ENCODE measurements at places on chromosomes 7 and 10.

- DNase-seq: no peak
Measured at GRCh38 chr10:71081229-71081560, 131.2 kb upstream of the UNC5B start.

DNA sequence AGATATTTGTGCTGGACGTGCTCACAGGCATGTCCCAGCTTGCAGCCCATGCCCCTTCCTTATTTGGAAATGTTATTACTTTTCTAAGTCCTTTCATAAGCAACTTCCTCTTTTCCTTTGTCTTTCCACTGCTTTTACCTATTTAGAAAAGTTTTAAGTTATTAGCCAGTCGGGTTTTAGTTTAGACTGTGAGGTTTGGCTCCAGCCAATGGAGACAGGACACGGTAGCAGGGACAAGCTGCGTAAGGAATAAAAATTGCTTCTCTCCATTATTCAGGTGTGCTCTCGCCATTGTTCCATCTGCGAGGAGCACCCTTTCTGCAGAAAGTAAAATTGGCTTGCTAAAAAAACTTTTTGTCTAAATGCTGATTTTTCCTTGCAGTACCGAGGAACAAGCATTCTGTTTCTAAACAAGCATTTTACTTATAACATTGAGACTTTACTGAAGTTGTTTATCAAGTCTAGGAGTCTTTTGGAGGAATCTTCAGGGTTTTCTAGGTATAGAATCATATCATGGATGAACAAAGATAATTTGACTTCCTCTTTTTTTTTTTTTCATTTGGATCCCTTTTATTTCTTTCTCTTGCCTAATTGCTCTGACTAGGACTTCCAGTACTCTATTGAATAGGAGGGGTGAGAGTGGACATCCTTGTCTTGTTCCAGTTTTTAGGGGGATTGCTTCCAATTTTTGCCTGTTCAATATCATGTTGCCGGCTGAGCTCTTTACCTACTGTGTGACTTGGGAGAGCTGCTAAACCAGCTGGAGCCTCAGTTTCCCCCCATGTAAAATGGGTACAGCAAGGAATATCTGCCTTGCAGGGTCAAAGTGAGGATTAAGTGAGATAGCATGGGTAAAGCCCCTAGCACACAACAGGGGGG, 63.8 kb downstream of the ALOX5 start:
- DNase-seq: no peak

DNA sequence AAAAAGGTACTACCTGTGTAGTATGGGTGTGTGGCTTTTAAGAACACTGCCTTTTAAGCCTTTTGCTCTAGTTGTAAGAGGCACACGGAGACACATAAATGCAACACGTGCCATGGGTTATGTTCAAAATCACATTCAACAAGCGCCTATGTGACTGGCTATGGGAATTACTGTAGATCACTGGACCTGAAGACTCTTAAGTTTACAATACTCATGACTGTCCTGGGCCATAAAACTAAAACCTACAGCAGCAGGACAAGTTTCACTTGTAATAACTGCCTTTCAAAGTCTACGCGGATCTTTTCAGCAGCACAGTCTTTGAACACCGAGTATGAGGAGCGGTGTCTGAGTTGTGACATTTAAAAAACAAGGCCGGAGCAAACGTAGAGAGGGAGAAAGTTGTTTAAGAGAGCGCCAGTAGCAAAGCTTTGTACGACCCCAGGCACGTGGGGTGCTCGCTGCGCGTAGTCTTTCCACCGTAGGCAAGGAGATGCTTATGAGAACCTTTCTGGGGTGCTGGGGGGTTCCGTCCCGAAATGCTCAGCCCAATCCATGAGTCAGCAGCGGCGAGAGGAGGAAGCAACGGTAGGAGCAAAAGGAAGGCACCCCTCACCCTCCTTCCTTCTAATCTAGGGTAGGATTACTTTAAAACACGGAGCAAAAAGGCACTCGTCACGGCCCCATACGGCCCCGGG, 662 bp downstream of the DNAJC2 start:
- DNase-seq: peak; percentile 4

DNA sequence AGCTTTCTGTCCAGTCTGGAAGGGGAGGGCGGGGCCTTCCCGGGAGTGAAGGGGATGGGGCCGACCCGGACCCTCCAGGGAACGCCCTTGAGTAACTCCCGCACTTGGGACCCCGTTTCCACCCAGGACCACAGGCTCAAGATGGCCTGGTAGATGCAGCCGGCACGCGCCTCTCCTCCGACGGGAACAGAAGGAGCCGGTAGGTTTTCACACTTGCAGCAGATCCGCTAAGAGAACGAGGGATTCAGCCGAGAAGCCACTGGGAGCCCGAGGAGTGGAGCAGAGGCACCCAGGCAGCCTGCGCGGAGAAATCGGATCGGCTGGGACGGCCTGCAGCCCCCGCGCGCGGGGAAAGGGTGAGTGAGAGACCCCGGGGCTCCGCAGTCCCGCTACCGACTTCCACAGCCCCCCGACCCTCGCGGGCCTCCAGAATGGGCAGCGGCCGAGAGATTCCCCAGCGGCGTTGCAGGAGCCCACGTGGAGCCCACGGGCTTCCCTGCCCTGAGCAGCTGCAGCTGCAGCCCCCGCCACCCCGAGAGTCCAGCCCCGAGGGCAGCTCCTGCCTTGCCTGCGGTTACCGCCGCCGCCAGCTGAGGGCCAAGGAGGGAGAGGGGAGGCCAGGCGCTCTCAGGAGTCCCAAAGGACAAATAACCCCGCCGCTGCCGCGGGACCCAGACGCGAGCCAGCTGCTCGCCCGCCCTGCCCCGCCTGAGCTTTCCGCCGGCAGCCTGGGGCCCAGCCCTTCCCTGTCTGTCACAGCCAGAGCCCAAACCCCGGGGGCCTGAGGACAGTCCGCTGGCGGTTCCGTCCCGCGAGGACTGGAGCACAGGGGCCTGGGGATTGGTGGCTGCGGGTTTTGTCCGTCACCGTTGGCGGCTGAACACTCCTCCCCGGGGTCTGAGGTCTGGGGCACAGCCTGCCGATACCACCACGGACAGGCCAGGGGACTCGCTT, 21.8 kb downstream of the IFT22 start:
- no peak for DNase-seq

- no peak for DNase-seq
Measured at GRCh38 chr10:129896136-129896859, 67.8 kb downstream of the EBF3 start.

- DNase-seq: no peak
Measured at GRCh38 chr7:6398943-6399342, 48.8 kb downstream of the DAGLB start.

- no peak for DNase-seq
Measured at GRCh38 chr7:1732072-1732471, 62.0 kb downstream of the ELFN1 start.

DNA sequence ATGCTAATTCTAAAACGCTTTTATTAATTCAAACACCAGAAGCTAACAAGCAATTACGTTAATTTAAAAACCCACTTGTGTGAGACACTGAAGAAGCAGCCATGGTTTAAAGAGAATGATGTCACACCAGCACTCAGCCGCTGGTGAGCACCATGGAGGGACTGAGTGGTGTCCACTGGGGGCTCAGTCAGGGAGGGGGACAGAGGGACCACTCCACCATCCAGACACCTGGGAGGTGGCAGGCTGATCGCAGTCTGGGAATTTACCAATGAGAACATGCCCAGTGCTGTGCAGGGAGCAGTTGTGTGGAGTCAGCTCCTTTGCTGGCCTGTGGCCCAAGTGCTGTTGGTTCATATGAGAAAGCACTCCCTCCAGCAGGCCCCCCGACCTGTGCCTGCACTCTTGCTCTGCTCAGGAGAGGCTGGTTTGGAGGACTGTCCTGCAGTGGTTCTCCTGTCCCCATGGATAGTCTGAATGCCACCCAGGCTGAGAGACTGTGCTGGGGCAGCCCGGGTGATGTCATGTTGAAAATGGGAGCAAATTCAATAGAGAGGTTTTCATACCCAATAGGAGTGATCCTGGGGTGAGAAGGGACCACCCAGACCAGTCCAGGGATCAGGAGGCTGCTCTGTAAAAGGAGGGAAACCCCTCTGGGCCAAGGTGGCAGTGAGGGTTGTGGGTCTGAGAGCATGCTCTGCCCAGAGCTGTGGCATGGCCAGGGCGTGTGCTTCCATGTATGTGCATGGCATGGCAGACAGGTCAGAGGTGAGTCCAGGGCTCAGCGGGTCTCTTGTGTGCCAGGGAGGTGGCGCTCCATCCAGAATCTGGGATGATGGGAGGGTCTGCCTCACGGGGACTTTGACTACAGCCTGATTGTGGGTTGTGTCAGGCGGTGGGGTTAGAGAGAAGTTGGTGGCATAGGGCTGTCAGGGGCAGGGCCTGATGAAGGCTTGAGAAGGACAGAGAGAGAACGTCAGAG, 12.7 kb downstream of the ADCY1 start:
- DNase-seq: no peak

GRCh38 chr10:116809483-116810119, 39.7 kb upstream of the ENO4 start:
- peak; percentile 55 for DNase-seq

GRCh38 chr10:125548356-125548755, 134.6 kb downstream of the TEX36 start:
- DNase-seq: no peak

DNA sequence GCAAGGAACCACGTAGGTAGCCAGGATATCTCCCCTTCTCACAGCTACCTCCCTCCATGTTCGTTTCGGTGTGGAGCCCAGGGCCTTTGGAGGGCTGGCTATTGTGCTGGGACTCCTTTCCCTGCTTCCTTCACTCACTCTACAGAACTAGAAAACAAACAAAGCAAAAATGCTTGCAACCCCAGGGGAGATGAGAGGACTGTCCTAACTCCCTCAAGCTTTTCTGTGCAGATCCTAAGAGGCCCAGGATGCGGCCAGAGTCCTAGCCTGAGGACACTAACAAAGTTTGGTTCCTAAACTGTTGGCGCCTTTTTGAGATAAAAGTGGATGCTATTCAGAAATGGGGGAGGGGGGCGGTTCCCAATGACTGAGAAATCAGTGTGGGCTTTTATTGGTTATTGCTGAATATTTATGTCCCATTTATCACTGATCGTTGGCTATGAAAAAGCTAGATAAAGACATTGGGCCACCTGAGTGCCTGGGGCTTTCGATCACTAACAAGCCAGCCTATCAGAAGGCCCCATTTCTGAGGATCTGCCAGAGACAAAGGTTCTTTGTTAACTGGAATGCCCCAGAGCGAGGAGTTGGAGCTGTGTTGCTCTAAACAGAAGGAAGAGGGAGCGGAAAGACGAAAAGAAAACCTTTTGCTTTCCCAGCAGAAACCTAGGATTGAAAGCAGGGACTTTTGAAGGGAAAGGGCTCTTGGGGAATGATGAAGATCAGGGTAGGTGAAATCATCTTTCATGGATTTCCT, 95.2 kb upstream of the EGR2 start:
- no peak for DNase-seq

DNA sequence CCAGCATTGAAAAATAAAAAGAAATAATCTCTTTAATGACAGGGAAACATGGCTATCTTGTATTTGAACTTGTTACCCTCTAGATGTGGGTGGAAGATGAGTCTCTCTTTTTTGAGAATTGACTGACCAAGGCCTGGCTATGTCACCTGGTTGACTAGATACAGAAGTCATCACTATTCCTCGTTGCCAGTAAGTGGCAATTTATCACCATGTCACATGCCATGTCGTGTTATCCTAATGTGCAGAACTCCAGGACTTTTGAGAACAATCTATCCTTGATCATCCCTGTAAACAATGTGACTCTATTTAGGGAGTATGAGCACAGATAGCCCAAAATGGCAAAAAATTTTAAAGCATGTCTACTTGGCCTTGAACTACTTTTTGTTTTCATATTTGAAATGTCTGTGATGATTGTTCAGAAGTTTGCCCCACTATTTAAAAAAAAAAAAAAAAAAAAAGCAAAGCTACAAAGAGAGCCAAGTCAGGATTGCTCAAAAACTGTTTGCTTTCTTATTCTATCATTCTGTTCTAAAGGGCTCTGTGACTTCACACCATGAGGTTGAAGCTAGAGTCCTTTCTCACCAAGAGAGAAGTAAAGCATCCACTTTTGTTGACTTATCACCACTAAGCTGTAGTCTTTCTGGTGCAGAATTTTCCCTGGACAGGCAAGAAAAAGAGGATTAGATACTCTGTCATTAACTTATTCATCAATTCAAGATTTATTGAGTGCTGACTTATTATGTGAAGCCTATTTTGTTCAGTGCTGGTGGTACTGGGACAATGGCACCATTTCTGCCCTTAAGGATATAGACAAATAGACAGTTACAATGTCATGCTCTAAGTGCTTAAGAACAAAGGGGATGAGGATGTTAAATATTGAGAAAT, 10.4 kb upstream of the WIPF3 start:
- DNase-seq: no peak

DNA sequence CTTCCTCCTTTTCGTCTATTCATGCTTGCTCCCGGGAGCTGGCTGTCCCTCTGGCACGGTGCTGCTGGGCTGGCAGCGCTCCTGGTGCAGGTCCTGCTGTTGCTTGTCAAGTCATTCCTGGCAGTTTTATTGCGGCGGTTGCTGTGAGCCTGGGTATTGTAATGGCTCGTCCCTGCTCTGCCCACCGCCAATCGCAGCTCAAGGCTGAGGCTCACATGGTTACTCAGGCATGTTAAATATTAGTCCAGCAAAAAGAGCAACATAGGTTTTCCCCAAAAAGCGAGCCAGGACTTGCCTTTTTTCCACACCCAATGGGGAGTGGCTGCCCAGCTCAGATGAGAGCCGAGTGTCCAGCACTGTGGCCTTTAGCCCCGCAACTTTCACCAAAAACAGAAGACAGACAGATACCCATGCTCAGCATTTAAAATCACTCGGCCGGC, 492.9 kb upstream of the FOXK1 start:
- DNase-seq: peak; percentile 86

DNA sequence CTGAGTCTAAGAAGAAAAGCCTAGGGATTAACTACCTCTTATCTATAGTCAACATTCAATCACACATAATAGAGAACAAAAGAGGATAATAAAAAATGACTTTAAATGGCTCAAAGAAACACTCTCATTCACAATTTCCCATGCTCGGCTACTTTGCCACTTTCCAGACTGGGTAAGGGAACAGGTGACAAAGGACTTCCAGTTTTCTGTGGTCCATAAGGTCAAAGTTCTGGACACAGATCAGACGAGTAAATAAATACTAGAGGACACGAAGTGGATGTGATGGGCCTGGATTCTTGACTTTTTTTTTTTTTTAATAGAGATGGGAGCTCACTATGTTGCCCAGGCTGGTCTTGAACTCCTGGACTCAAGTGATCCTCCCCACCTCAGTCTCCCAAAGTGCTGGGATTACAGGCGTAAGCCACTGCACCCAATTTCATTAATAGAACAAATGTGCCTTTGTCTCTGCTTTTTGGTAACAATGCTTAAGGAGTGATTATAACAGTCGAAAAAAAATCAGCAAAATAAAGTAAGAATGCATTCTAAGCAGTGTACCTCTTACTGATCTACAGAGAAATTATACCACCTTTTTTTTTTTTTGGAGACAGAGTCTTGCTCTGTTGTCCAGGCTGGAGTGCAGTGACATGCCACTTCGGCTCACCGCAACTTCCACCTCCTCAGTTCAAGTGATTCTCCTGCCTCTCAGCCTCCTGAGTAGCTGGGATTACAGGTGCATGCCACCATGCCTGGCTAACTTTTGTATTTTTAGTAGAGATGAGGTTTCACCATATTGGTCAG, 70.6 kb downstream of the WAPL start:
- no peak for DNase-seq

DNA sequence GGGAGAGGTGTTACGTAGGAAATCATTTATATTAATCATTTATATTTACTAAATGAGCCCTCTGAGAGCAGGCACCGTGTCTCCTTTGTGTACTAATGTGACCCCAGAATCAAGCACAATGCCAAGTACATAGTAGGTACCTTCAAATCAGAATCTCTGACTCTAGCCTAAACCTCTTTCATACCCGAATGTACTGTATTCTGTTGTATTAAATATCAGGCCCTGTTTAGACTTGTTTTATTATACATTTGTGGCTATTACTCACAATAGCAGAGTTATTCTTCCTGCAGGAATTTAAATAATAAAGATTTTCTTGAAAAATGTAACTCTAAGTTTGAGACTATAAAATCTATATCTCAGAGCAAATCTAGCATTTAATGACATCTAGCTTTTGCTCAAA, 297.3 kb downstream of the EXOC4 start:
- DNase-seq: no peak

All from Calu3 (cell line).